Fibroblast of lung (primary cell): ENCODE measurements at places on chromosomes 7 and 10. TPM values are rescaled to one million over a fixed set of nuclear protein-coding genes. Genes with fewer than 3 reads are reported as not detected.

- peak; percentile 86 for DNase-seq
These were observed 582.4 kb downstream of the SUGCT start for GRCh38 chr7:40717242-40717641.

DNA sequence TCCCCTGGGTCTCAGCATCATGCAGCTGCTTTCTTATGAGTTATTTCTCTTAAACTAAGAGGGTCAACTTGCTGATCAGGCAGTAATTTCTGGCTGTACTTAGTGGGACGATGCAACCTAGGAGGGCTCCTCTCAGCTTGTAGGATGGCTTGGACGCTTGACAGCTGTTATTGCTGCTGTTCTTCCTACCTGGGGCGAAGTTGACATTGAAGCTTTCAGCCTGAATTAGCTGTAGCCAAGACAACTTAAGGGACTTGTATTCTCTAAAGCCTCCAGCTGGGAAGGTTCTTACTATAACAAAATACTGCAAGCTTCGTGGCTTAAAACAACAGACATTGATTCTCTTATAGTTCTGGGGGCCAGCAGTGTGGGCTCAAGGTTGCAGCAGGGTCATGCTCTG is 224.9 kb downstream of the ACTR3B start:
- DNase-seq = no peak

DNA sequence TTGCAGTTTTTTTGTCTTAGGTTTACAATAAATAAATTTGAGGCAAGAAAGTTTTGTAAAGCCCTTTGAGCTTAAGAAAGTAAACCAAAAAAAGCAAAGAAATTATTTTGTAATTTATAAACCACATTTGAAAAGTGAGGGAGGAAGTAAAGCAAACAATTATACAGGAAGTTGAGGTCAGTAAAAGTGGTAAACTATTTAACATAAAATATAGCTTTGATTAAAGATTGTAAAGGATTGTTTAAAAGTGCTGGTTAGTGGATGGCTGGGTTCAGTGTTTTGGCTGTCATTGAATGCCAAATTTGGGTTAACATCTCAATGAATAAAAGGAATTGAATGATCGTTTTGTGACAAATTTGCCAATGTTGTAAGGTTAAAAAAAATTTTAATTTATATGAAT is 9.9 kb downstream of the SOSTDC1 start:
- DNase-seq = no peak

The THNSL1 gene
- 4.3 and 5.6 TPM in 2 replicates for total RNA-seq

The SMNDC1 gene
- total RNA-seq = 7.2 and 8.9 TPM in 2 replicates

DNA sequence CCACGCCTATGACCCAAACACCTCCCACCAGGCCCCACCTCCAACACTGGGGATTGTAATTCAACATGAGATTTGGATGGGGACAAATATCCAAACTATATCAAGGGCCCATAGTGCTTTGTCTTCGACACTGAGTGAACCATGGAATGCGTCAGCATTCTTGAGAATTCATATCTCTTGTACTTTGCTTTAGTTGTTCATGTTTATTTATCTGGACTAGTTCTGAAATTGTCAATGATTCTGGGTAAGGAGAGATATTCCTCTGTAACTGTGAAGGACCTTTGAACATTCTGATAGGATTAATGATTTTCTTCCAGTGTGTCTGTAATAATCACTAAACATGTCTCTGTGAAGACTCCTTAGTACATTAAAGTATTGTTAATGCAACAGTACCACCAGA is 374.8 kb downstream of the LRMDA start:
- no peak for DNase-seq

DNA sequence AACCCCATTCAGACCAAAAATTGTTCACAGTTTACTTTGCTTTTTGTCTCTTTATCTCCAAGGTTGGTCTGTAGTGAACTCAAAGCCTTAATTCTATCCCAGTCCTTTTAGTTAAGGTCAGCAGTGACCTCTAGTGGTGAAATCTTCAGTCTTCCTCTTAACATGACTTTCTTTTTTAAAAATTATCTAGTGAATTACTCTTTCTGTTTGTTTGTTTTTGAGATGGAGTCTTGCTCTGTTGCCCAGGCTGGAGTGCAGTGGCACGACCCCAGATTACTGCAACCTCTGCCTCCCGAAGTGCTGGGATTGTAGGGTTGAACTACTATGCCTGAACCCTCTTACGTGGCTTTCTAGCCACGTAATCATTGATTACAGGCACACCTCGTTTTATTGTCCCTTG is 25.0 kb downstream of the ZNF487 start:
- peak; percentile 69 for DNase-seq

- no peak for DNase-seq
These were observed 107.3 kb downstream of the NKX6-2 start for GRCh38 chr10:132678436-132679216.

DNA sequence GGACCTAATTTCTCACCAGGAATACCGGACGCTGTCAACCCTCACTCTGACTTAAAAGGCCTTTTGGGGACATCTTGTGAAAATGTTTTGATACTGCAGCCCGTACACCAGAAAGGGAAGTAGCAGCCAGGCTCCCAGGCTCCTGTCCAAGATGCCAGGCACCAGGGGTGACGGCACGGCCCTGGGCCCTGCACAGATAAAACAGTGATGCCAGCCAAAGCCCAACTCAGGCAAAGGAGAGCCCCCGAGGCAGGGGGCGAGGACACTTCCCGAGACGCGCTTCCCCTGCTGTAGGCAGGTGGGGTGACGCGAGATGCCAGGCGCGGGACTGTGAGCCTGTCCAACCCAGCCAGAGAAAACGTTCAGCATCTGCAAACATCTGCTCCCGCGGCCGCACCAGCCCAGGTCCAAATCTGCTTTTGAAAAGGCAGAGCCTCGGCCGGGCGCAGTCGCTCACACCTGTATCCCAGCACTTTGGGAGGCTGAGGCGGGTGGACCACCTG is 15.7 kb downstream of the ZFAND2A start:
- DNase-seq = peak; percentile 20

The PKD2L1 gene
- not detected in 2 replicates for total RNA-seq

DNA sequence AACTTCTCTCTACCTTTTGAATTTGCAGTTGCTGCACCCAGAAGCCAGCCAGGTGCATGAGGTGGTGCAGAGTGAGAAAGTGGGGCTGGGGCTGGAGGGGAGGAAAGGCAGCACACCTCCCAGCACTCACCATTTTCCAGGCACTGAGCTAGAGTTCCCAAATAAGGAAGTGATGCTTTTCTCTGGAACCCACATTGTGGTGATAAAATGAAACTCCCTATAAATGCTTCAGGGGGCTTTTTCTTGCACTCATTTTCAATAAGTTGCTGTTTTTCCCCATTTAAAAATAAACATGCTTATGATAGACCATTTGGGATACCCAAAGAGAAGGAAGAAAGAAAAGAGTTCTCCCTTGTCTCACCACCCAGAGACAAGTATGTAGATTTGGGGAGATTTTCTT is 42.8 kb upstream of the TNS3 start:
- no peak for DNase-seq

The AKR1C8 gene
- not detected in 2 replicates for total RNA-seq

The ZNF503 gene
- 7.1 and 8.2 TPM in 2 replicates for total RNA-seq

- DNase-seq = no peak
These were observed 35.3 kb upstream of the ZNF92 start for GRCh38 chr7:65338346-65338745.

DNA sequence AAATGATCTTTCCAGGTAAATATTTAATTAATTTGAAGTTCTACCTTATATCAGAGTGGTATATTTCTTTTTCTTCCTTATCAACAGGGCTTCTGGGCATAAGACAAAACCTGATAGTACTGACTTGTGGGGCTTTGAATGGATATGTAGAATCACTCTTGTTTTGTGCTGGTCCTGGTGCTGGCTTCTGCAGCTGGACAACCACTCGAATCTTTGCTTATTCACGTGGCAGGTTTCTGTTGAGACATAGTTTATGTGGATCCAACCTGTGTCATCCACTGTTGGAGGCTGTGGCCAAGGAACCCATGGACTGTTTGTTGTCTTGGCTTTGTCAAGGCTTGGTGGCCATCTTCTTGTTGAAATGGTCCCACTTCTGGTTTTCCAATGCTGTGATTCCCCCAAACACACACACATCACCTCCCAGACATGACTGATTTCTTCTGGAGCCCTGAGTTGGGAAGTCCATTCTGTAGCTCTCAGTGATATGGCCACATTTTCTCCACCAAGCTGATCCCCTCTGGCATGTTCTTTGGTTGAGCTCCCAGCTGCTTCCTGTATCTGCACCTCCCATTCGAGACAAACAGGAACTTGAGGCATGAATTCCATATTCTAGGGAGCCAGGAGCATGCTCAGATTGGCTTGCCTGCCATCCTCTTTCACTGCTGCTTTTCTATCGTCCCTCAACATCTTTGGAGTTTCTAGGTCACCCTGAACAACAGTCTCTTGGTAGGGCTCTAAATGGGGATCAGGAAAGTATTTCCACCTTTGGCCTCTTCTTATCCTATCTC is 19.5 kb downstream of the TAS2R41 start:
- DNase-seq = no peak

- no peak for DNase-seq
These were observed 189.2 kb upstream of the MGMT start for GRCh38 chr10:129277841-129278240.

The NANOS1 gene
- total RNA-seq = 1.0 and 1.2 TPM in 2 replicates

GRCh38 chr10:20327954-20328353 is 511.7 kb downstream of the PLXDC2 start:
- DNase-seq = no peak

DNA sequence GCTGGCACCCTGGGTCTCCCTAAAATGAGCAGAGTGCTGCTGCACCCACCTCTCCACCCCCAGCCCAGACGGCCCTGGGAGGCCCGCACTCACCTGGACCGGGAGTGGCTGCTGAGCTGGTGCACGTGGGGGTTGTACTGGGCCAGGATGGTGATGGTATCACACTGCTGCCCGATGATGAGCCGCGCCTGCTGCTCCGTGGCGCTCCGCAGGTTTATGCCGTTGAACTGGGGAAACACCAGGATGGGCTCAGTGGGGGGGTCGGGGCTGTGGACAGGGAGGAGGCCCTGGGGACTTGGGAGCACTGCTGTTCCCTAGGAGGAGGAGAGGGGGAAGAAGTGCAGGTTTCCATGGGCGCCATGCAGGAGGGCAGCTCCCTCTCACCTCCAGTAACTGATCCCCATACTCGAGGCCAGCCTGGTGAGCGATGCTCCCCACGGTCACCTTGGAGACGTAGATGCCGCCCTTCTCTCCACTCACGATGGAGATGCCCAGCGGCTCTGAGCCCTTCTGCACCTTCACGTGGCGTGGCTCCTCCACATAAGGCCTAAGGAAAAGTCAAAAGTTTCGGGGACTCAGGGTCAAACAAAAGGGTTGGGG is 114.6 kb downstream of the DLG5 start:
- DNase-seq = no peak

DNA sequence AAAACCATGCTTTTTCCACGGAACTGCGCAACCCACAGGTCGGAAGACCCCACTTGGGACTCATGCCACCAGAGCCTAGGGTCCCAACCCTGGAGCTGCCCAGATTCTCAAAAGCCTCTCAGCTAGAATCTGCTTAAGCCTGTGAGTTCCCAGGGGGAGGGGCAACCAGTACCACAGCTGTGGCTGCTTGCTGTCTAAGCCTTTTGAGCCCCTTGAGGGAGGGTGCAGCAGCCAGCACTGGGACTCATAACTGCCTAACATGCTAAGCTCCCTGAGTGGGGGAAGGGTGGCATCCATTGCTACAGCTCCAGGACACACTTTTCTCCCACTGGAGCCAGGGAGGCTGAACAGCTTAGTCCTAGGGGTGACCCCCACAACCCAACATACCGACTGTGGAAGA is 485.6 kb upstream of the GRM3 start:
- DNase-seq = no peak

GRCh38 chr7:93938293-93938692 is 16.8 kb downstream of the GNG11 start:
- no peak for DNase-seq

GRCh38 chr7:19051767-19052375 is 65.6 kb downstream of the TWIST1 start:
- no peak for DNase-seq

The MSS51 gene
- 0.77 and 1.5 TPM in 2 replicates for total RNA-seq

GRCh38 chr10:34116220-34116641 is 698.9 kb downstream of the PARD3 start:
- peak; percentile 83 for DNase-seq

The SH2B2 gene
- 2.0 and 2.3 TPM in 2 replicates for total RNA-seq

GRCh38 chr7:40162516-40162915 is 27.7 kb downstream of the SUGCT start:
- DNase-seq = no peak

GRCh38 chr10:3325954-3326750 is 153.6 kb upstream of the PITRM1 start:
- DNase-seq = no peak

GRCh38 chr7:105087981-105088380 is 74.0 kb downstream of the KMT2E start:
- DNase-seq = no peak

- peak; percentile 73 for DNase-seq
These were observed 102.0 kb downstream of the PKD1L1 start for GRCh38 chr7:47846138-47846836.

DNA sequence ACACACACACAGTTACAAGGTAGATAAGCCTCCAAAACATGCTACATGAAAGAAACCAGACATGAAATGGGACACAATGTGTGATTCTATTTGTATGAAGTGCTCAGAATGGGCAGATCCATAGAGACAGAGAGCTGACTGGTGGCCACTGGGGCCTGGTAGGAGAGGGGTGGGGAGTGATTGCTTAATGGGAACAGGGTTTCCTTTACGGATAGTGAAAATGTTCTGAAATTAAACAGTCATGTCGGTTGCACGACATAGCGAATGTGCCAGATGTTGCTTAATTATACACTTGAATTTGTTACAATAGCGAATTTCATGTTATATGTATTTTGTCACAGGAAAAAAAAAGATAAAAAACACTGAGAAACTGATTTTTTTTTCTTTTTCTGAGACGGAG is 122.3 kb downstream of the SPDYE5 start:
- no peak for DNase-seq

GRCh38 chr10:124744102-124745050 is at the start of gene FAM53B:
Gene FAM53B (minus strand): TSS chr10:124744378. CDS start chr10:124706713, 37,665 bp downstream.
- DNase-seq = peak; percentile 79

DNA sequence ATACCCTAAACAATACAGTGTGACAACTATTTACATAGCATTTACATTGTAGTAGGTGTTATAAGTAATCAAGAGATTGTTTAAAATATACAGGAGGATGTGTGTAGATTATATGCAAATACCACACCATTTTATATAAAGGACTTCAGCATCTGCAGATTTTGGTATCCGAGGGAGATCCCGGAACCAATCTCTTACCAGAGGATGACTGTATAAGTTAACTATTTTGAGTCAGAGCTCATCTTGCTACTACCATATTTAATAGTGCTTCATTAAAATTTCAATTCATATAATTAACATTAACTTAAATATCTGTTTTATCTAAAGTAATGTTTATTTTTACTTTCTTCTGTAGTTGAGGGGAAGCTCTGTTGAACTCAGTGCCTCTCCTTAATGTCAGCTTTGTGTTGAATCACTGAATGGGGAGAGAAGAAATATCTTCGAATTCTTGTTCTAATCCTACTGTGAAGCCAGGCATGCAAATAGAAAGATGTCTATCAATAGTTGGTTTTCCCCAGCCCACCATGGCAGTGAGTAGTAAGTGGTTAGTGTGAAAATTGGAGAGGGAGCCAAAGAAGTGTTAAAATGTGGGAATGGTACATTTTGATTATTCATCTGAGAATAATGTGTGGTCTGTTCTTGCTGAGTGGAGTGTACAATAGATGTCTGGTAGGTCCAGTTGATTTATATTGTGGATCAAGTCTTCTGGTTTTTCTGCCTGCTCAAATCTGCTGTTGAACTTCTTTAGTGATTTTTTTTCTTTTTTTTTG is 90.1 kb upstream of the CYP26C1 start:
- DNase-seq = peak; percentile 87
